ENCODE measurements at places on chromosomes 12 and 14.

GRCh38 chr14:60514741-60515491, 6.0 kb downstream of the SIX6 start:
- no peak for DNase-seq

DNA sequence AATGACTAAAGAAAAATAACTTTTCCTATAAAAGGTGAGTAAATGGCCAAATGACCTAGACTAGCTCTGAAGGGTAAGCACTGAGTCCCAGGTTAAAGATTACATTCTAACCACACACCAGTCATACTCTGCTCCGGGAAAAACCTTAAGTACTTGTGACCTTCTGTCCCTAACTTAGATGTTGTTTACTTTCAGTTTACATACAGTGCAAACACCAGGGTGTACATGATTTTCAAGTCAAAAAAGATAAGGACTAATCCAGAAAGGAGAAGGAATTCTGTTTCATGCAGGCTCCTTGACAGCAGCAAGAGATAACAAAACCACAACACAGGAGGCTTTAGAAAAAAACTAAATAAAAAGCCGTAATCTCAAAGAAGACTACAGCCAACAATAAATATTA, 174.2 kb downstream of the PPM1H start:
- no peak for DNase-seq

DNA sequence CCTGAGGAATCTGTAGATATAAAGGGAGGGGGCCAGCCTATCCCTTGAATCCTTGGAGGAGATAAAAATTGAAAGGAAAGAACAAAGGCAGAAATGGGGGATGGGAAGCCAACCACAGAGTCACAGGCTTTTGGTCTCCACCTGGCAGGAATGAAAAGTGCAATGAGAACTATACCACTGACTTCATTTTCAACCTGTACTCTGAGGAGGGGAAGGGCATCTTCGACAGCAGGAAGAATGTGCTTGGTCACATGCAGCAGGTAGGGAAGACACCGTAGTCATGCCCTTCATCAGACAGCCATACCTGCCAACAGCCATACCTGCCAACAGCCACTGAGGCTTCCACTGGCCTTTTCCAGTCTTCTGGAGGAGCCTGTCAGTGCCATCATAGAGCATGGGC, 13.4 kb downstream of the ASB8 start:
- no peak for DNase-seq

GRCh38 chr12:2739832-2740641, 54.7 kb upstream of the FKBP4 start:
- peak; percentile 4 for DNase-seq

DNA sequence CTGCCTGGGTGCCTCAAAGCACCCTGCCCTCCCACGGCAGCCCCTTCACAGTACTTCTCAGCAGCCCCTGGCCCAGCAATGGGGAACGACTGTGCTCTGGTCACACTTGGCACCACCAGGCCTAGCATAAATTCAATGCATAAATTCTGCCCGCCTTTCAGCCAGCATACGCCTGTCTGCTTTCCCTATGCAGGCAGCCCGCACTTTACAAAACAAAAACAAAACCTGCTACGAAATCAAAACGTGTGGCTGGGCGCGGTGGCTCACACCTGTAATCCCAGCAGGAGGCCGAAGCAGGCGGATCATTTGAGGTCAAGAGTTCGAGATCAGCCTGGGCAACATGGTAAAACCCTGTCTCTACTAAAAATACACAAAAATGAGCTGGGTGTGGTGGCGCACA, 33.5 kb downstream of the SNRNP35 start:
- DNase-seq, result no peak

DNA sequence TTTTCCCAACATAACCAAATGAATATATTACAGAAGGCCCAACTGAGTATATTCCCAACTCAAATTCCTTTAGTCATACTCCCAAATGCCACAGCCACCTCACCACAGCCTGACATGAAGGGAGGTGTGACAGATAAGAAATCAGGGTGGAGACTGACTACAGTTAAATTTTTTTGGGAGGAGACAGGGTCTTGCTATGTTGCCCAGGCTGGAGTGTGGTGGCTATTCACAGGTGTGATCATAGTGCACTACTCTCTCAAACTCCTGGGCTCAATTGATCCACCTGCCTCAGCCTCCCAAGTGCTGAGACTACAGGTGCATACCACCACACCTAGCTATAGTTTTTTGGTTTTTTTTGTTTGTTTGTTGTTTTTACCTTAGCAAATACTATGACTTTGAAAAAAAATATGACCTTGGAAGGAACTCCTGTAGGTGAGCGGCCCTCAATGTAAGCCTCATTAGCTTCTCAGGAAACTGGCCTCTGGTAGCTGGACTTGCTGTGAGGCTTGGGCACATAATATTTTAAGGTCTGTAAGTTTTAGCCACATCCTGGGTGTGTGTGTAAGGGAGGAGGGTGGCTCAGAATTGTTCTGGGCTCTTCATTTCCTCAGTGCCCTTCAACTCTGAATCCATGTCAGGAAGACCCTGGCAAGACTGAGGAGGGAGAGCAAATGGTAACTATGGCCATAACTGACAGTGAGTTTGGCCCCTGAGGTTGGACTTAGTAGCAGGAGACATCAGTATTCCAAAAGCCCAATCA, 39.1 kb upstream of the LTBP2 start:
- DNase-seq, result no peak

DNA sequence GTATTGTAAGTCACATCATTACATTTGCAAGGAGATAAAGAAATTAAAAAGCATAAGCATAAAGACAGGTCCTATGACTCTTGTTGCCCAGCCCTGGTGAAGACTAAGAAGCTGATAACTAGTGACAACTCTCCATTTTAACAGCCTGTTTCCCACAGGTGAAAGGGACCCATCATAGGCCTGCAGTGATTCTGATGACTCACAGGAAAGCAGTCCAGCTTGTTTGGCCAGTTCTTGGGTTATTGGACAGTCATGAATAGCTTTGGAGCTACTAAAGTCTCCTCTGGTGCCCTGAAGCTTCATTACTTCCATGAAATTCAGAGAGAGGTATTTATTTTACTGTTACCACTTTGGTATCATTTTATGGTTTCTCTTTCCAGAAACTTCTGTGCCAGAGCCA, 55.5 kb upstream of the DYRK2 start:
- peak; percentile 94 for DNase-seq

GRCh38 chr14:77882098-77882497, 82.2 kb downstream of the ADCK1 start:
- peak; percentile 14 for DNase-seq

DNA sequence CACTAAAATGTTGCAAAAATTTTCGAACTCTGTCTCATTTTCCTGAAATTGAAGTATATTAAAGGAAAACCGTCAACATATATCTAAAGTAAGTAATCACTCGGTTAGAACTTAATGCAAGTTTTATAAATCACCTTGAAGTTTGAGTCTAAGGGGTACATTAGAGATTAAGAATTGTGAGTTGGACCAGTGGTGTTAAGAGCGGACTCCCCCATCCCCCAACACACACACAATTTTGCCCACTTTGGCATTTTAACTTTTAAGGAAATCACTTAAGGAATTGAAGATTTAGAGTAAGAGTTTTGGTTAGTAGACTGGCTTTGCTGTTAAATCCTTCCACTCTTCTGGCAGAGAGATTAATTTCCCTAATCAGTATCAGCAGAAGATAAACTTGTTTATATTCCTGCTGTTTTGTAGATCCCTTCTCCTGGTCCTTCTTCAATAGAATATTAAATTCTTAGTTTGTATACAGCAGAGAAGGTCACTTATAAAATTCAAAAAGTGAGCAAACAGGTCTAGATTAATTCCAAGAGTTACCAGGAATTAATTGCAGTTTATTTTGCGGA, 1.5 kb downstream of the HIF1A start:
- DNase-seq, result no peak

GRCh38 chr14:78595797-78596196, 425.6 kb downstream of the NRXN3 start:
- peak; percentile 0 for DNase-seq

DNA sequence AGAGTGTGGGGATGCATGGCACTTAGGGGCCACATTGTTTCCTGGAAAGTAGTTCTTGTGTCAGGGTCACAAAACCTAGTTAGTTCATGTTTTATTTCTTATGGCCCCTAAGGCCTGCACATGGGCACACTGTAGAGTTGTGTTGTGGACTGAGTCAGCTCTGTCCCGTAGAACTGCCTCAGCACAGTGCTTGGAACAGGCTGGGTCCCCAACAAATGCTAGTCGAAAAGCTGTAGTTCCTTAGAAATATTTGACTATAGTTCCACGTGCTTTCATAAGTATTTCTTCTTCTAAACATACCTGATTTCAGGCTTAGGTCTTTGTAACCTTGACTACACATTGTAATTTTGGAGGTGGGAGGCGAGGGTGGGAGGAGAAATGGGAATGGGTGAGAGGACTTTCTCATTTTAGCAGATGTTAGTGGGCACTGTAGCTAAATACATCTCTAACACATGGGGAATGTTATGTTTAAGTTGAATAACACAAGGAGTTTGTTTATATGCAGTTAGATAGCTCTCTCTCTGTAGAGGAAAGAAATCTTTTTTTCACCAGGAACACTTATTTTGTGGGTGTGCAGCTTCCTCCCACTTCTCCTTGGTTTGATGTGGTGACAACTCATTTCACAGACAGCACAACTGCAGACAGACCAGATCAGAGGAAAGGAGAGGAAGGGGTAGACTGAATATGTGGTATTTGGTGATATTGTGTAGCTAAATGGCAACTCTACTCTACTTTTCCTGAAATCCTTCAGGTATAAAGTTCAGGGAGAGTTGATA, 39.5 kb upstream of the DACT1 start:
- DNase-seq, result no peak

- no peak for DNase-seq
Observed at GRCh38 chr12:124930586-124930985, 16.1 kb upstream of the UBC start.

- DNase-seq, result no peak
Observed at GRCh38 chr12:39989501-39989900, 116.4 kb downstream of the SLC2A13 start.

GRCh38 chr14:55117803-55118441, 11.1 kb upstream of the LGALS3 start:
- peak; percentile 92 for DNase-seq

DNA sequence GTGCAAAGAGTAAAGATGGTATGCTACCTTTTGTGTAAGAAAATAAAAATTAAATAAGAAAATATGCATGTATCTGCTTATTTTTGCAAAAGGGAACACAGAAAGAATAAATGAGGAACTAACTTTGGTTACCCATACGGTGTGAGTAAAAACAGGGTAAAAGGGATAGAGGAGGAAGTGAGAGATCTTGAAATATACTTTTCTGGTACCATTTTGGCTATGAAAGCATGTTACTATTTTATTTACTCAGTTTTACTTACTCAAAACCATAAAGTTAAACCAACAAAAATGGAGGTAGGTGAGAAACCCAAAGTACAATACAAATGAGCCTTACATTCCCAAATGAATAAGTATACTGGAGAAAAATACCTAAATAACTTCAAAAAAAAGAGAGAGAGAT, 122.0 kb upstream of the EGLN3 start:
- DNase-seq, result no peak

- peak; percentile 59 for DNase-seq
Observed at GRCh38 chr14:93619176-93619793, 169.0 kb downstream of the PRIMA1 start.

DNA sequence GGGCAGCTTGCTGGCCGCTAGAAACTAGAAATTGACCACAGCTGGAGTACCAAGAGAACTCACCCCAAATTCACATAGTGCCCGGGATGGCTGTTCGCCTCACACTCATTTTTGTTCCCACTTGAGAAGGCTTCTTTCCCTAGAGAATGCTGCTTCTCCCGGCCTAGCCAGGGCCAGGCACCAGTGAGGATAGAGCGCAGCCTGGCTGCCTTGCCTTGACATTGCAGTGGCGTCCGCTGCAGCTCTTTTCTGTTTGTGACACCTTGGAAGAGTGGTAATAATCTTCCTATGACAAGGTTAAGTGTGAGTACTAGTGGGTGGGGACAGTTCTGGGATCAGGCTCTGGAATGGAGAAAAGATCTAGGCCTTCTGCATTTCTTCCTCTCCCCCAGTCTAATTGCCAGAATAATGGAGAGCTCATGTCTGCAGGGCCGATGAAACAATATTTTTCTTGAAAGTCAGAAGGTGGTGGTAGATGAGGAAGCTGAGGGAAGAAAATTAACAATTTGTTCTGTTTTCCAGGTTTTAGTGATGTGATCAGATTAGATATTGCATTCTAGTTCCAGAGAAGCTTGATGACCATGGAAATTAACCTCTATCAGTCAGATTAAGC, 3.7 kb downstream of the TMEM253 start:
- peak; percentile 88 for DNase-seq

GRCh38 chr12:2629051-2629450, 165.7 kb upstream of the FKBP4 start:
- DNase-seq, result no peak

DNA sequence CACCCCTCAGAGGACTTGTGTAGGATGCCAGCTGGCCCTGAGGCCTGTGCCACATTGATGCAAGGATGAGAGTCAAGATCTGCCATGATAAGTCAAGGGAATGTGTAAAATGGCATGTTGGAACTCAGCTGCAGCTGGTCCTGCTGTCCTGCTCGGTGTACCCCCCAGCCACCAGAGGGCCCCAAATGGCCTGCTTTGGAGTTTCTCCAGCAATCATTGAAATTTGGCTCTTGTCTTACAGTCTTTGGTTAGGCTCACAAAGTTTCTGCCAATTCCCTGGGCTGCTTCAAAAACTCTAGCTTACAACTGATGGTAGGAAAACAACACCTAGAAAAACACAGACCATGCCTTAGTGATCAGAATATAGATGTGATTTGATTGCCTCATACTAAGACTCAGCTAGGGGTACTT, 76.8 kb downstream of the HSD17B6 start:
- DNase-seq, result peak; percentile 69

- DNase-seq, result no peak
Observed at GRCh38 chr12:110661337-110661972, 27.5 kb downstream of the HVCN1 start.

DNA sequence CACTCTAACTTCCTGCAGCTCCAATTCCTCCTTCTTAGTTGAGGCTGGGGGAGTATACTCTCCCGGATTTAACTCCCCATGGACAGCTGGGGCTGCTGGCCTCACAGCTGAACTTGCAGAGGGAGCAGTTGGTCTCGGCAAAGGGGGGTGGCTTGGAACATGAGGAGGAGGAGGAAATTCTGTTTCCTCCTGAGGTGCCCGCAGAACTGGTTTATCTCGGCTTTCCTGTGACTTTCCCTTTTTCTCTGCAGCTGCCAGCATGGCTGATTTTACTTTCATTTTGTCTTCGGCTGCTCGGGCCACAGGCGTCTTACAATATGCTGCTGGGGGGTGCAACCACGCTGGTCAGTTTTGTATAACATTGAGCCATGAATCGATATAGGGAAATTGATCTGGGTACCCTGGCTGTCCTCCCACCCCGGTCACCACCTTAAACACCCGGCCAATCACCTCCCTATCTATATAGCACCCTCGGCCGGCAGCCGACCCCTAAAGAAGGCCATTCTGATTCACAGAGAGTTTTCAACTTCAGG, 1317.6 kb downstream of the TMEM121 start:
- DNase-seq, result no peak

All from epithelial cell of esophagus (primary cell).